ENCODE measurements at places on chromosomes 1 and 21.

DNA sequence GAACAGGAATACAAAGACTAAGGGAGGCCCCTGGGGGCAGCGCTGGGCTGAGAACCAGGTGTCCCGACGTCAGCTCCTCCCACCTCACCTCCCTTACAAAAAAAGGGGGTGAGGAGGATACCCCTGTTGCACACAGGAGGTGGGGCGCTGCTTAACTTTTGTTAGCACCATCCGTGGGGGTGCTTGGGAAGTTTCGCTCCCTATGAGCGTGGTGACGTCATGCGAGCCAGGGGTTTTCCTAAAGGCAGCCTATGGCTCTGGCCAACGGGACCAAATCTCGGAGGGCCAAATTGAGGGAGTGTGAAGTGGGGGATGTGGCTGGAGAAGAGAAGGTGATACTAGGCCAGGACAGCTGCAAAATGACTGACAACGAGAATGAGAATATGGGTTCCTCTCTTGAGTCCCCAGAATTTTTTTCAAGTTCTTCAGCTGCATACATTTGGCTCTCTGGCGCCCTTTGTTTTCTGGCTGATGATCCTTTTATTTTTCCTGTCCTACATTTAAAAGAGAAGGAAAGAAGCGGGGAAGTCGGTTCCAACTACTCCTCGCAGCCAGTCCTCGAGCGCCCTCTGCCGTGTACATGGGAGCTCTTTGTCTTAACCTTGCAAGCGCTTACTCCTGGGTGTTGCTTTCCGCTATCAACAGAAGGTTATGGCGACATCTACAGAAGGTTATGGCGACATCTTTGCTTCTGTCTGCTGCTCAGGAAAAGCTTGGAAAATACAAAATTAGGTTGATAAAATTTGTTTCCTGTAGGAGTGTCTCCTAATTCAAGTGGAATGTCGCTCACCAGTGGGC, 48.0 kb upstream of the ZC3H11B start:
- DNase-seq, result no peak

DNA sequence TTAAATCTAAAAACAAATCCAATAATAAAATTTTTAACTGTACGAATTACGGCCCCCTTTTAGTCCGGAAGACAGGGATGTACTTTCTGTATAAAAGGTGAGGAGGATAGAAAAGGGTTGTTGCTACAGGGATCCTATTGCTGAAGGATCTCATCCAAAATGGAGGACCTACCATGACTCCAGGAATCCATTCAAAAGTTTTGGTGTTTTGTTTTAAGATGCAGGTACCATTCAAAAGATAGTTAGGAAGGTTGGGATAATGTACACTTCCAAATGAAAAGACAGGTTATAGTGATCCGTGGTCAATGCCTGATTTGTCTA, 1.3 kb upstream of the ENAH start:
- peak; percentile 9 for DNase-seq

- DNase-seq, result no peak
These were observed 14.0 kb downstream of the LPGAT1 start for GRCh38 chr1:211816586-211816985.

DNA sequence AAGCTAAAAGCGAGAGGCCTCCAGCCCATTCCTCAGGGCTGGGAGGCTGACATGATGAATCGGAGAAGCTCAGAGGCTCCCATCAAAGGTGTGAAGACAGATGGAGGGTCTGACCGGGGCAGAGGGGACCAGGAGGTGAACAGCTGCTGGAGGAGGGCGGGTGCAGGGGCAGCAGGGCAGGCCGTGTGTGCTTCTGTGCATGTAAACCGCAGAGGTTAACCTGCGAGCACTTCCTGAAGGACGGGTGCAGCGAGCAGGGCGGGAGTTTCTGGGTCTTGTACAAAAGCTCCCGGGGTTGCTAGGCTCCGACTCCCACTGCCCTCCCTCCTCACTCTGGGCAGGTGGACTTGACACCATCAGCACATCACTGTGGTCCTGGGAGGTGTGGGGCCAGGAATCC, 75.2 kb downstream of the PAX7 start:
- no peak for DNase-seq

DNA sequence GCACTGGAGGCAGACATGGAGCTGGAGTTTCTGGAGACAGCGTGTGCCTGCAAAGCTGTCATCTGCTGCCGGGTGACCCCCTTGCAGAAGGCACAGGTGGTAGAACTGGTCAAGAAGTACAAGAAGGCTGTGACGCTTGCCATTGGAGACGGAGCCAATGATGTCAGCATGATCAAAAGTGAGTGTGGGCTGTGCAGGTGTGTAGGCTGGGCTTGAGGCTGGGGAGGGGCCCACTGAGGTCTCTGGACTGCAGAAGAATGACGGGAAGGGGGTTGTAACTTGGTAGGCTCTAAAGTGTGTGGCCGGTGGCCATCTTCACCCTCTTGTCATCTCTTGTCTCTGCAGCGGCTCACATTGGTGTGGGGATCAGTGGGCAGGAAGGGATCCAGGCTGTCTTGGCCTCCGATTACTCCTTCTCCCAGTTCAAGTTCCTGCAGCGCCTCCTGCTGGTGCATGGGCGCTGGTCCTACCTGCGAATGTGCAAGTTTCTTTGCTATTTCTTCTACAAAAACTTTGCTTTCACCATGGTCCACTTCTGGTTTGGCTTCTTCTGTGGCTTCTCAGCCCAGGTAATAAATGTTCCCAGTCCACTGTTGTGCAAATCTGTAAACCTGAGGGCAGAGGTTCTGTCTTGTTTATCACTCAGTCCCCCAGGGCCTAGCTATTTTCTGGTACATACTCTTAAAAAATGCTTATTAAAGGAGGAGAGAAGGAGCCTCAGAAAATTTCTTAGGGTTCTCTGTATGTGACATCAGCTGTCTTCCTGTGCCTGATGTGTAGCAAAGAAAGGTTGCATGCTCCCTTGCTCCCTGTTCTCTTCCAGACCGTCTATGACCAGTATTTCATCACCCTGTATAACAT, 19.9 kb downstream of the ATP8B2 start:
- no peak for DNase-seq

DNA sequence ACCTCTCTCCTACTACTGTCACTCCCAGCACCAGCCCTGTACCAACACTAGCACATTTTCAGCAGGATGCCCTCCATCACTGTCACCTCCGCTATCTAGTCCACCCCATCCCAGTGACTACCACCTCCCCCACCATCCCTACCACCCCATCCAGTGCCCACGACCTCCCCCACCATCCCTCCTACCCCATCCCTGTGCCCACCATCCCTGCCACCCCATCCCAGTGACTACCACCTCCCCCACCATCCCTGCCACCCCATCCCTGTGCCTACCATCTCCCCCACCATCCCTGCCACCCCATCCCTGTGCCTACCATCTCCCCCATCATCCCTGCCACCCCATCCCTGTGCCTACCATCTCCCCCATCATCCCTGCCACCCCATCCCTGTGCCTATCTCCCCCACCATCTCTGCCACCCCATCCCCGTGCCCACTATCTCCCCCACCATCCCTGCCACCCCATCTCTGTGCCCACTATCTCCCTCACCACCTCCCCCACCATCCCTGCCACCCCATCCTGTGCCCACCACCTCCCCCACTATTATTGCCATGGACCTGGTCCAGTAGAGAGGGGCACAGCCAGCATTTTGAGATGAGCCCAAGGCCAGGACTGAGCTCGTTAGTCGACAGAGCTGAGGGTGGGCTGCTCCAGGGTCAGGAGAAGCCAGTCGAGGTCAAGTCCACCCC, 45.7 kb downstream of the DISP3 start:
- DNase-seq, result no peak

All from HS-5 (cell line).